ENCODE measurements at places on chromosomes 4 and X.

DNA sequence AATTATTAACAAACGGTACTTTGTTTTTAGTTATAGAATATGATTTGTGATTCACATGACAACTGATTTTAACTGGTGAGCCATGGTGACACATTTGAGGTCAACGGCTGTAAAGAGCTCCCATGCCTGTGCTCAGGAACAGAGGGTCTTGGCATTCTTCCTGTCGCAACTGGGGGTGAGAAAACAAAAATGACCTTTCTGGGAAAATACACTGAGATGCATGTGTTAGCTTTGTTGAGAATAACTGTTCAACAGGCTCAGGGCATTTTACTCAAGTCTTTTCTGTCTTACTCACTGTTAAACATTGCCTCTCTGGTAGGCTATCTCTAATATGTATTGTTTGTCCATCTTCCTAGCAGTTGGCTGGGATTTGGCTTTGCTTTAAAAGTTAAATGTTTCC lies 57.1 kb upstream of the HPGD start:
- DNase-seq: no peak
- no peaks in the 10 kb centered on the region for H3K4me1 ChIP-seq
- H3K36me3 ChIP-seq: no peaks in the 10 kb centered on the region
- H3K27ac ChIP-seq: no peak overlapping the region
- H3K4me3 ChIP-seq: no peak overlapping the region

DNA sequence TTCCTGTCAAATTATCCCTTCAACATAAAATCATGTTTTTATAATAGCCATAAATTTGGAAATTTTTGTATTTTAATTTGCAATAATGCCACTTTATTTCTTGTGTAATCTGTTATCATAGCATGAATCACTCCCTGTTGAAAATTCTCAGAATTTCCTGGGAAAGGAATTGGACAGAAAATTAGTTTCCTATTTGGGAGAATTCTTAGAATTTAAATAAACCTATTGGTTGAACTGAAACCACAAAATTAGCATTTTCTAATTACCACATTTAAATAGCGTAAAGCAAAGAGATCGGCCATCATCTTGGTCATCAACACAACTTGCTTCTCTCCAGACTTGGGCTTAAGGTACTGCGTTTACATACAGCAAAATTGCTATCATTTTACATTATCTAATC lies at the start of gene CSN1S1:
TSS of gene CSN1S1 (plus strand) at position 301 of the 400 bp plus-strand sequence. CDS start 1,488 bp downstream, outside the sequence.
- no peak for DNase-seq
- no peaks in the 10 kb centered on the region for H3K4me1 ChIP-seq
- no peak within 1 kb of the TSS for H3K4me3 ChIP-seq
- no peaks in the 10 kb centered on the region for H3K27me3 ChIP-seq
- no peaks in the 10 kb centered on the region for H3K36me3 ChIP-seq

DNA sequence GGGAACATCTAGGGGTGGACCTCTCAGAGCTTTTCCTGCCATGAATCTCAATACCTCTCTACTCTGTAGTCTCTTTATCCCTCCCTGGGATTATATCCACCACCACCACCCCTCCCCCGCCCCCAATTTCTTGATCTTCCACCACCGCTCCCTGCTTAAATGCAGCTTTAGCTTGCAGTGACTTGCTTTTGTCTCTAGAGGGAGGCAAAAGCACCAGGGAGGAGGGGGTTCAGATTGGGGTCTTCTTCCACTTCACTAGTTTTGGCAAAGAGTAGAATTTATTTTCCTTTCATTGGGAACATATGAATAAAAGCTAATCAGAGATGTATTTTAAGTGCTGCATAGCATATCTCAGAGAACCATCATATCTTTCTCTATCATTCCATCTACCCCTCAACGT lies 5.5 kb downstream of the ARHGAP36 start:
- H3K27me3 ChIP-seq: no peaks in the 10 kb centered on the region
- H3K36me3 ChIP-seq: no peaks in the 10 kb centered on the region
- H3K4me3 ChIP-seq: no peak overlapping the region
- H3K4me1 ChIP-seq: no peaks in the 10 kb centered on the region
- DNase-seq: peak; percentile 6

DNA sequence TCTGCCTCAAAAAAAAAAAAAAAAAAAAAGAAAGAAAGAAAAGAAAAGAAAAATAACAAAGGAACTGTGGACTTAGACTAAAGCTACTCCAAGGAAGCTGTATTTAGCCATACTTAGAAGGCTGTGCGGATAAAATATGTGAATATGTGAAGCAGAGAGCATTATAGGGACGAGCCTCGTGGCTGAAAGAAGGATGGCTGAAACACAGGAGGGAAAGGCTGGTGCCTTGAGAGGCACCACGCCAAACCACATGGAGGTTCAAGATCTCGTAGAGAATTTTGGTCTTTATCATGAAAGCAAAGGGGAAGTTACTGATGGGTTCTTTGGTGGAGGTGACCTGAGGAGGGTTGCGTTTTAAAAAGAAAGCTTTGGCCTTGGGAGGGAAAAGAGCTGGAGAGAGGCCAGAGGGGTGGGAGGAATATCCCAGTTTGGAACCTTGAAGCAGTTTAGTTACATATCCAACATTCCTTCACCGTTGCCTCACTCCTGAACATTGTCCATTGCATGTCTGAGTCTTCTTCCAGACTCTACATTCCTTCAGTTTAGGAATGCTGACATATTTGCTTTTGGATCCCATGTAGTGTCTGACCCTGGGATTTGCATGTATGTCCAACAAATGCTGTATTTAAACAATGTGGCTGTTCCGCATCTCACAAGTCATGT lies 82.5 kb downstream of the CPE start:
- H3K4me3 ChIP-seq: no peak overlapping the region
- no peak overlapping the region for H3K27ac ChIP-seq

- no peaks in the 10 kb centered on the region for H3K27me3 ChIP-seq
- no peak overlapping the region for H3K4me3 ChIP-seq
- no peaks in the 10 kb centered on the region for H3K36me3 ChIP-seq
- no peak overlapping the region for H3K27ac ChIP-seq
Measured at GRCh38 chrX:26262121-26262523, 46.2 kb downstream of the MAGEB5 start.

GRCh38 chr4:32564626-32565025 lies 1844.5 kb downstream of the PCDH7 start:
- H3K4me1 ChIP-seq: no peaks in the 10 kb centered on the region
- H3K36me3 ChIP-seq: no peaks in the 10 kb centered on the region
- H3K4me3 ChIP-seq: no peak overlapping the region
- H3K27me3 ChIP-seq: no peaks in the 10 kb centered on the region
- DNase-seq: no peak

DNA sequence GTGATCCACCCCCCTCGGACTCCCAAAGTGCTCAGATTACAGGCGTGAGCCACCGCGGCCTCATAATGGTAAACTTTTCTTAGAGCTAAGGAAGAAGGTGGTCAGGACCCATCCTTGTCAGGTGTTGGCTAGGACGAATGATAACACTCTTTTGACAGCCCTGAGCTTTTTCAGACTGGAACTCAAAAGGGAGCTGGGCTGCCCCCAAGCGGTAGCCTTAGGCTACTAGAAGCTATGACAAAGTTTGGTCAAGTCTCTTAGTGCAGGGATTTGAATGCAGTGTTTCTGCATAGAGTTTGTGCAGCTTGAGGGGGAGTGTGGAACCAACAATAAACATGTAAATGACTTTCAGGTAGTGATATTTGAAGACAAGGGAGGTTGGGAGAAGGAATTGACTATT lies 11.8 kb upstream of the HSD17B10 start:
- no peaks in the 10 kb centered on the region for H3K36me3 ChIP-seq
- H3K4me1 ChIP-seq: no peaks in the 10 kb centered on the region
- peak; percentile 10 for DNase-seq
- H3K4me3 ChIP-seq: no peak overlapping the region
- no peaks in the 10 kb centered on the region for H3K27me3 ChIP-seq

GRCh38 chr4:174604198-174604597 lies 81.9 kb upstream of the HPGD start:
- DNase-seq: no peak
- no peak overlapping the region for H3K27ac ChIP-seq
- H3K4me3 ChIP-seq: no peak overlapping the region
- H3K36me3 ChIP-seq: no peaks in the 10 kb centered on the region

DNA sequence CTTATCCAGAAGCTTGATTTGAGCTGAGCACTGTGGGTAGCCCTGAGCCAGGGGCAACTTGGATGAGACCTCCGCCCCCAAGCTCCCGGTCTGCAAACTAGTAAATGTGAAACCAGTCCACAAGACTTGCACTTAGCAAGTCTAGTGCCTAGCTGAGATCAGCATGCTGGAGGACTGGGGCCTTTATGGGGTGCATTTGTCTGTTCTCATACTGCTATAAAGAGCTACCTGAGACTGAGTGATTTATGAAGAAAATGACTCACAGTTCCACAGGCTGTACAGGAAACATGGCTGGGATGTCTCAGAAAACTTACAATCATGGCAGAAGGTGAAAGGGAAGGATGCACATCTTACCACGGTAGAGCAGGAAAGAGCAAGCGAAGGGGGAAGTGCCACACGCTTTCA lies 42.1 kb upstream of the HOPX start:
- no peaks in the 10 kb centered on the region for H3K4me1 ChIP-seq
- no peaks in the 10 kb centered on the region for H3K27me3 ChIP-seq
- no peaks in the 10 kb centered on the region for H3K36me3 ChIP-seq
- no peak overlapping the region for H3K4me3 ChIP-seq

GRCh38 chr4:26289401-26289800 lies 31.4 kb upstream of the RBPJ start:
- H3K36me3 ChIP-seq: no peaks in the 10 kb centered on the region
- no peak overlapping the region for H3K27ac ChIP-seq
- DNase-seq: no peak
- H3K27me3 ChIP-seq: no peaks in the 10 kb centered on the region

DNA sequence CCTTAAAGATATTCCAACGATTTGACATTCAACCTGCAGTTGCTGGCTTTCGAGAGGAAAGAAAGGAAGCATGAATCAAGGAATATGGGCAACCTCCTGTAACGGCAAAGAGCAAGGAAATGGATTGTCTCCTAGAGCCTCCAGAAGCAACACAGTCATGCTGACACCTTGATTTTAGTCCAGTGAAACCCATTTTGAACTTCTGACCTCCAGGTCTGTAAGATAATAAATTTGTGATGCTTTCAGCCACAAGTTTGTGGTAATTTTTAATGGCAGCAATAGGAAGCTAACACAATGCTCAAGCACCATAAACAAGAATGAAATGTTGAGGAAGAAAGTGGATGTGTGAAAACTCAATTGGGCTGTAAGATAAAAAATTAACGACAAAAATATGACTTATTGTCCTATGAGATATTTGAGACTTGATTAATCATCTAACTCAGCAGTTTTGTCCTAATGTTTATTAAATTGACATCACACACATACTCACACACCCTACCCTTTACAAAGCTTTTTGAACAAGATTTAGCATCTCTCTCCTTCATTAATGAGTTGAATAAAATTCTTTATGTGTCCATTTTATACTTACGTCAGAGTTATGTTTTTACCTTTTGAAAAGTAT lies 857.2 kb upstream of the INTU start:
- no peaks in the 10 kb centered on the region for H3K27me3 ChIP-seq
- no peak overlapping the region for H3K27ac ChIP-seq
- no peak overlapping the region for H3K4me3 ChIP-seq
- 0 out of 2 replicates have a peak, but pooled peaks cover 2% of the 10 kb centered on the region for H3K36me3 ChIP-seq
- DNase-seq: no peak
- H3K4me1 ChIP-seq: peaks cover 15% of the 10 kb centered on the region

- no peaks in the 10 kb centered on the region for H3K27me3 ChIP-seq
- H3K4me1 ChIP-seq: no peaks in the 10 kb centered on the region
- no peak overlapping the region for H3K27ac ChIP-seq
- H3K4me3 ChIP-seq: no peak overlapping the region
- peaks cover 18% of the 10 kb centered on the region for H3K36me3 ChIP-seq
- no peak for DNase-seq
Measured at GRCh38 chr4:113260688-113261087, 211.2 kb downstream of the ANK2 start.

- H3K27ac ChIP-seq: no peak overlapping the region
- no peaks in the 10 kb centered on the region for H3K36me3 ChIP-seq
- H3K4me1 ChIP-seq: no peaks in the 10 kb centered on the region
- H3K4me3 ChIP-seq: no peak overlapping the region
Measured at GRCh38 chr4:137502339-137503129, 29.8 kb downstream of the PCDH18 start.

- no peak overlapping the region for H3K4me3 ChIP-seq
- peaks cover 7% of the 10 kb centered on the region for H3K4me1 ChIP-seq
- DNase-seq: no peak
- H3K27me3 ChIP-seq: no peaks in the 10 kb centered on the region
Measured at GRCh38 chr4:87100168-87100567, 120.2 kb downstream of the KLHL8 start.

DNA sequence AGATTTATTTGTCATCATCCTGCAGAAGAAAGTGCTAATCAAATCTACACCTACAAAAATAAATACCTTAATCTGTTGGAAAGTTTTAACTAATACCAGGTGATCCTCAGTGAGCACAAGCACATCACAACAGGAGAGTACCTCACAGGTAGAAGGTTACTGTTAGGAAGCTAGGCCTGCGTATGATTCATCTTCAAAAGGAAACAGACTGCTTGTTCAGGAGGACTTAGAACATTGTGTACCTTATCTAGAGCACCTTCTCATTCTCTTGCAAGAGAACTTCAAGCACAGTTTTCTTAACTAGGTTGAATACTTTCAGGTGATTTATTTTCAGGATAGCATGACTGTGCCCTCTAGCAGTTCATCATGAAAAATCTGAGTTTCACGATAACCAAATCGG lies 54.2 kb downstream of the MND1 start:
- no peak overlapping the region for H3K4me3 ChIP-seq
- no peak overlapping the region for H3K27ac ChIP-seq

GRCh38 chrX:128728943-128729342 lies 676.7 kb upstream of the ACTRT1 start:
- H3K27ac ChIP-seq: no peak overlapping the region
- H3K36me3 ChIP-seq: no peaks in the 10 kb centered on the region

Data from SJCRH30 (cell line).